ENCODE measurements at places on chromosomes 11 and 22. TPM values are rescaled to one million over a fixed set of nuclear protein-coding genes. Genes with fewer than 3 reads are reported as not detected.
A peak's percentile ranks its signal among the peaks of the same experiment; 100 is the strongest.

DNA sequence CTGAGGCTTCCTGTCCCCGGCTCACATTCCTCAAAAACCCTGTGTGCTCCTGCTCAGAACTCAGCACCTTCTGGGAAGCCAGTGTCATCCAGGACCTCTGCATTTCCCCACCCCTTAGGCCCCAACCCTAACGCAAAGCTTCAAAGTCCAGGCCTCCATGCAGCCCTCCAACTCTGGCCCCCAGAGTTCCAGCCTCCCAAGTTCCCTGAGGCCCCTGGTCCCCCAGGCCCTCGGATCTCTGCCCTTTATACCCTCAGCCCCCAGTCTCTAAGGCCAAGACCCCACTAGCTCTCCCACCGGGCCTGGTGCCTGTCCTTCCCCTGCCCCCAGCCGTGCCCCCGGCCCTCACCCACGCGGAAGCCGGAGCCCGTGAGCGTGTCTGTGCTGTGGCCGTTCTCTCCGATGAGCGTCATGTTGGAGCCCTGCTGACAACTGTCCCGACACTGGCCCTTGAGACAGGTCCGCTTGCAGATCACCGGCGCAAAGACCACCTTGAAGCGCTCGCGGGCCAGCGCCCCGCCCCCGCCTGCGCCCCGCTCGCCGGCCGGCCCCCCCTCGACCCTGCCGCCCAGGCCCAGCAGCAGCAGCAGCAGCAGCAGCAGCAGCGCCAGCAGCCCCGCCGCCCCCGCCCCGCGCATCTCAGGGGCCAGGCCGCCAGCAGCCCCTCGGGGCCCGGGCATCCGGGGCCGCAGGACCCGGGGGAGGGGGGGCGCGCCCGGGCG lies 718 bp downstream of the LTBP3 start:
- peak; percentile 47 for DNase-seq

DNA sequence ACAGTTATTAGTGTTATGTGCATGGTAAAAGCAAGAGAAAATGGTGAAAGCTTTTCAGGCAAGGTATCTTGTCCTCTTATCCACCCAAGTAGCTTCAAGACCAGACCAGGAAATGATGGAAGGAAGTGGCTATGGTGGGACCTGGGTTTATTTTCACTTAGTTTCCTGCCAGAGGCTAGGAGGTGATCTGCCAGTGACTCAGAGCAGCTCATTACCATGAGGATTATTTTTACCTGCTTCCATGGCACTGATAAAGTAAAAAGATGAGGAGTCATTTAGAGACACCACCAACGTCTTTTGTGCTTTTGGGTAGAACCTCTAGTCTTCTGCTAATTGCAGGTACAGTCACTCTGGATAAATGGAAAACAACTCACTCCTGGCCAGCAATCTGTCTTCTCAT lies 339.9 kb upstream of the KIRREL3 start:
- DNase-seq = no peak

Gene TP53I11
- polyA plus RNA-seq = 118 TPM

Gene GLYAT
- not detected for polyA plus RNA-seq

Measured in GM23248 (cell line).